ENCODE measurements at places on chromosomes 5 and 9. TPM values are rescaled to one million over a fixed set of nuclear protein-coding genes. Genes with fewer than 3 reads are reported as not detected.

GRCh38 chr9:6852243-6852963 is 94.6 kb downstream of the KDM4C start:
- DNase-seq = no peak

GRCh38 chr5:162607879-162608278 is 540.3 kb downstream of the GABRG2 start:
- no peak for DNase-seq

DNA sequence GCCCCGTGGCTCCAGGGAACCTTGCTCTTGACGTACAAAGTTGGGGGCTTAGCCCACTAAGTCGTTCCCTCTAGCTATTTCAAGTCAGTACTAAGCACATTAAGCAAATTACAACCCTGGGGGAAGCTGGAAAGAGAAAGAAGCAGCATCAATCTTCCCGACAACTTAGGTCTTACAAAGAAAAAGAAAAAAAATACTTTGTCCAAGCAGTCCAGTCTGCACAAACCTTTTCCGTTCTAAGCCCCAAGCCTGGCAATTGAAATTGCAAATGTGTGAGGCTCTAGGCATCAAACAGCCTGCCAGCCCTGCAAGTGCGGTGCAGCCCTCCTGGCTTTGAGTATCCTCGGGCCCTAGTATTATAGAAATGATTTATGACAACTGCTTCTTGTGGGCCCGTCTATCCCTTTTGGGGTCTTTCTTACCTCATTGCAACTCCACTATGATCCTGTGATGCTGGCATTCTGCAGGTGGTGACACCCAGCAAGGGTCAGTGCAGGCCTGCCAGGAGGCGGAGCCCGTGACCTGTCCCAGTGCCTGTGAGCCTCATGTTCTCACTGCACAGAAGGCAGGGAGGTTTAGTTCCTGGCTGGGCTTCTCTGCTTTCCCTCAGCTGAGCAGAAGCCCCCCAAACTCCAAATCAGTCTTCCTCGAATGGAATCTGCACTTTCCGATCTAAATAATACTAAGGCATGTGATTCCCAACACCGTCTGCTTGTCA is 232.3 kb upstream of the IRX2 start:
- DNase-seq = no peak

The COL15A1 gene
- 51.0 TPM for total RNA-seq

The TIMD4 gene
- total RNA-seq = not detected

Data from mesothelial cell of epicardium (in vitro differentiated cells).